ENCODE measurements at places on chromosomes 6 and 20.

DNA sequence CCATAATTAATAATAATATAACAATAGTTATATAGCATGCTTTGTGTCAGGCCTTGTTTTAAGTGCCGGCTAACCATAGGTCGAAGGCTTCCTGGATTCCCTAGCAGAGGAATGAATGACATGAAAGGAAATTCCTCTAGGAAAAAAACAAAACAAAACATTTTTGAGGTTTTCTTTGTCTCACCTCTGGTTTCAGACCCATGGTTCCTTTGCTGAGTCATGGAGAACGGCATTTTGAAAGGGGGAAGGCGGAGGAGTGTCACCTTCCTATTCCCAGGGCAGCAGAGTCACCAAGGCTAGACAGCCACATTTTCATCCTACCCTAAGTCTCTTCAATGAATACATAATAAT is 25.3 kb upstream of the CCND3 start:
- DNase-seq = no peak

DNA sequence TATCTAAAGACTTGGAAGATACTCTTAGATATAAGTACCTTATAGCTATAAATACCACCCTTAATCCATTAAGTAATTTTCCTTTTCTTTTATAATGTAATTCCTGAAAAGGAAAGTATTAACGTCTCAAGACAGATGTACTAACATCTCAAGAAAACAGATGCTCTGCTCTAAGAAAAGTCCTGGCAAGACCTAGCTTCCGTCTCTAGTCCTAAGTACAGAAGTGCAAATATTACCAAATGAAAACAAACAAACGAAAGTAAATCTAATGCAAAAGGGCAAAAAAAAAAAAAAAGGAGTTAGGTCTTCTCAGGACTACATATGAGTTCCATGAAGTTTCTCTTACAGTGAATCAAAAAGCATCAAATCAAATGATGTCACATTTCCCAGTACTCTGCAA is 106.8 kb upstream of the PDE10A start:
- no peak for DNase-seq

DNA sequence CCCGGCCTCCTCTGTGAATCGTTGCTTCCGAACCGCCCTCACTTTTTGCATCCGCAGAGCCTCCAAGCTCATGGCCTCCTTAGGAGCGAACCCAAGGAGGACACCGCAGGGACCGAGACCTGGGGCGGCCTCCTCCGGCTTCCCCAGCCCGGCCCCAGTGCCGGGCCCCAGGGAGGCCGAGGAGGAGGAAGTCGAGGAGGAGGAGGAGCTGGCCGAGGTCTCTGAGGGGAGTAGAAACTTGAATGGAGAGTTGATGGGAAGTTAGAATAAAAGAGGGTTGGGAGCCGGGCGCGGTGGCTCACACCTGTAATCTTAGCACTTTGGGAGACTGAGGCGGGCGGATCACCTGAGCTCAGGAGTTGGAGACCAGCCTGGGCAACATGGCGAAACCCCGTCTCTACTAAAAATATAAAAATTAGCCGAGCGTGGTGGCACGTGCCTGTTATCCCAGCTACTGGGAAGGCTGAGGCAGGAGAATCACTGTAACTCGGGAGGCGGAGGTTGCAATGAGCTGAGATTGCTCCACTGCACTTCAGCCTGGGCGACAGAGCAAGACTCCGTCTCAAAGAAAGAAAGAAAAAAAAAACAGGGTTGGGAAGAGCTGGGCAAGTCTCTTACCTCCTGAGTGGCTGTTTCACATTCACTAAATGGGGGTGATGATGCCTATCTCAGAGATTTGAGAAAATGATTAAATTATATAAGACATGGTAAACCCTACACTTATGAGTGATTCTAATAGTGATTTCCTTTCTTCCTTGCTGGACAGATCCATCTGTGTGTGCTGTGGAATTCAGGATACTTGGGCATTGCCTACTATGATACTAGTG is 805 bp downstream of the MSH5 start:
- no peak for DNase-seq

DNA sequence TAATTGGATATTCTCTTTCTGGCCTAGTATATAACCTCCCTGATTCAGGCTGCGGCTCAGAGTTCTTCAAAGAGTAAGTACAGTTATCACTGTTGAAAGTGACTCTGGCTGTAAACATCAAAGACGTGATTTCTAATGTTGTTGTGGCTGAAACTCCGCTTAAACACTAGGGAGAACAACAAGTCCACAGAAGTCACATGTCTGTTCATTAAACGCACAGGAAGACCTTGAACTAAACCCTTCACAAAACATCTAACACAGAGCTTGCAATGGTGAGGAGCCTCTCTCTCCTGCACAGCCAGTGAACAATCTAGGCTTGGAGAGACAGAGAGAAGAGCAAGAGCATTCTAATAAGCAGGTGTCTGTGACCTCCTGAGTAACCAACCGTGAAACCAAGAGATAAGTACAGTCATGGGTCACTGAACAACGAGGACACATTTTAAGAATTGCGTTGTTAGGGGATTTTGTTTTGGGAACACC is 249.3 kb downstream of the PRKN start:
- no peak for DNase-seq

DNA sequence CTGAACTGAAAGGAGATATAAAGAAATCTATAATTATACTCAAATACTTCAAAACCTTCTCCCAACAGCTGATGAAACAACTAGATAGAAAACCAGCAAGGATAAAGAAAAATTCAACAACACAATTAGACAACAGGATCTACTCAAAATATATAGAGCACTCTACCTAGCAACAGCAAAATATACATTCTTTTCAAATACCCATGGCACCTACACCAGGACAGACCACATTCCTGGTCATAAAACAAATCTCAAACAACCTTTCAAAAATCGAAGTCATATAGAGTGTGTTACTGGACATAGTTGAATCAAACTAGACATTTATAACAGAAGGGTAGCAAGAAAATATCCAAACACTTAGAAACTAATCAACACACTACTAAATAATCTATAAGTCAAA is 43.2 kb downstream of the RNF24 start:
- DNase-seq = no peak

GRCh38 chr6:150830439-150831165 is 34.9 kb upstream of the MTHFD1L start:
- DNase-seq = no peak

- DNase-seq = peak; percentile 58
Observed at GRCh38 chr20:1890469-1891262, 4.5 kb upstream of the SIRPA start.

DNA sequence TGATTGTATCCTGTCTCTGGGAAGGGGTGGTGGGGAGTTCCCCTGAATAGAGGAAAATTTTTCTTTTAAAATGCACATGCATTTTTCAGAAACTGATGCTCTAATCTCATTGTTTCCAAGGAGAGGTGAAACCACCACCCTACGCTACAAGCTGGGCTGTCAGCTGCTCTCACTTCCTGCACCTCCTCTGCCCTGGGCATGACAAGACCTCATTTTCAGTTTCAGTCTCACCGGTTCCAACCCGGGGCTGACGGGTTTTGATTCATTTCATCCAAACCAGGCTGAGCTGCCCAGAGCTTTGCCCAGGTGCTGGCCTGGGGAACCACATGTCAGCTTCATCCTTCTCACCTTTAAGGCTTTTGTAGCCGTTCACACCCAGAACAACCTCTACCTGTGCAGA is 99.7 kb downstream of the EYA2 start:
- DNase-seq = no peak

DNA sequence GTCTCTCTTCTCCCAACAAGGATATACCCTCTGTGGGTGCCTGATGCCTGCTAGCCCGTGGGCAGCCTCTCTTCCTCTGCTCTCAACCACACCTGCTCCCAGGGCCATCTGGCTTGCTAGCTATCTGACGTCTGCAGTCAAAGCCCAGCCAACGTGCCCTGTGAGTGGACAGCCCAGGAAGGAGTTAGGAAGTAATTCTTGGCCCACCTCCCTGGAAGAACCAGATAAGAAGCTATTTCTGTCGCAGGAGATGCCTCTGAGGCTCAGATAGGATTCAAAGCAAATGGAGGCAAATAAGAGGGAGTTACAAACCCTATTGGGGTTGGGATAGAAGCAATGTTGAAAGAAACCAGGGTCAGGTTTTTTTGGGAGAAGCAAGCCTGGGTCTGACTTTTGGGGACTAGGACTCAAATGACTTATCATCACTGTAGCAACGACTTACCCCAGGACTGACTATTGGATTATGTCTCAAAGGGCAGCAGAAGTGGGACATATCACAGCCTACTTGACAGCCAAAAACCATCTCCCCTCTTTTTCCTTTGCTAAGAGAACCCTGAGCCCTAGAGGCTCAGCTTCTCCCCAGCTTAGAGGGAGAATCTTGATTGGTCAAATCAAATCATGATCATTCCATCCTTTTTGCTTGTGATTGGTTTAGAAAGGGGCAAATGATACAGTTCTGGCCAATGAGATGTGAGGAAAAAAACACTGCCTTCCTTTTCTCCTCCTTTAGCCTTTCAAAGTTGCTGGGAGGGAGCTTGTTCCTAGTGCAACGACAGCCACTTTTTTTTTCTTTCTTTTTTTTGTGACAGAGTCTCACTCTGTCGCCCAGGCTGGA is 18.0 kb upstream of the CDK5RAP1 start:
- DNase-seq = no peak

GRCh38 chr20:30599990-30600389 is 657.5 kb upstream of the DEFB115 start:
- DNase-seq = no peak

GRCh38 chr6:153852481-153852880 is 186.6 kb upstream of the OPRM1 start:
- no peak for DNase-seq

GRCh38 chr6:98644063-98644462 is 190.3 kb upstream of the POU3F2 start:
- DNase-seq = no peak

DNA sequence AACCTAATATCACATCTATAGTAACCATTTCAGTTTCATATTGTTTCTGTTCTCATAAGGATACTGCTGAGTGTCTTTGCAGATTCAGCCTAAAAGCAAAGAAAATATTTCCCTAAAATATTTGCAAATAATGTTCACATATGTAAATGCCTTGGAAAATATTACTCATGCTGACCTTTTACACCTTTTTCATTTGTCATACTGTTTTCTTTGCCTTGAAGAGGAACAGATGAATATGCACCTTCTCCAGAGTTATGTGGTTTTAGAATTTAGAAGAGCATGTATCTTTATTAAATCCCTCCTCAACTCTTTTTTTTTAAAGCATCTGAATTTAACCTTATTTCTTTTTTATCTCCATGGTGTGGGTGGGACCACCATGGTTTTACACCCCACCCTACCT is 32.5 kb downstream of the NDUFAF5 start:
- DNase-seq = no peak

GRCh38 chr20:47456952-47457724 is 44.5 kb upstream of the NCOA3 start:
- DNase-seq = no peak

DNA sequence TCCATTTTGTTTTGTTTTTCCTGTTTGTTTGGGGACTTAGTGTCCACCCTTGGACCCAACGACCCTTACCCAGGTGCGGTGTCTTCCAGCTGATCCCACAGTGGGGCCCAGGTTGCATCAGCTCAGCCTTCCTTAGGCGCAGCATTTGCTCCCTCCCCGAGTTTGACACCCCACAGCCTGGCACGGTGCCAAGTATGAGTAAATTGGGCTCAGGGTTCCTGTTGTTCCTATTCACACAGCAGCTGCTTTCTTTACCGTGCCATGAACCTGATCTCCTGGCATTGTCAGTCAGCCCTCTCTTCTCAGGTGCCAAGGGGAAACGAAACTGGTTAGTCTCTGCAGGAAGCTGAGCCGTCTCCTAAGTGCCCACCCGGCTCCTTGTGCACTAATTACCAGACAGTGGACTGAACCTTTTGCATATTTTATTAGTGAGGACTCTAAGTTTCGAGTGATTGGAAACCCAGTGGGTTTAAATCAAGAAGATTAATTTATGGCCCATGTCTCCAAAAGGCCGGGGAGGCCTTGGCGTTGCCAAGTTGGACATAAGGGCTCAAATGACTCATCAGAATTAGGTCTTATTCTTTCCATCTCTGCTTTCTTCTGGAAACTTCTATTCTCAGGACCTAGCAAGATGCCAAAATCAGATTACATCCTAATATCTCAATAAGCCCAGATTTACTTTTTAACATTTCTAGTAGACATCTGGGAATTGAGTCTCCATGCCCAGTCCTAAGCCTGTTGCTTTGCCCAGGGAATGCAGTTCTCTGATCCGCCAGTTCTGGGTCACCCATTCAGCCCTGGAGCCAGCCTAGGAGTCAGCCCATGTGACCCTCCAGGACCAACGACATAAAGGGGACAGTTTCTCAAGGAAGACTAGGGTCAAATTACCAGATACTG is 68.8 kb downstream of the TSHZ2 start:
- DNase-seq = no peak

DNA sequence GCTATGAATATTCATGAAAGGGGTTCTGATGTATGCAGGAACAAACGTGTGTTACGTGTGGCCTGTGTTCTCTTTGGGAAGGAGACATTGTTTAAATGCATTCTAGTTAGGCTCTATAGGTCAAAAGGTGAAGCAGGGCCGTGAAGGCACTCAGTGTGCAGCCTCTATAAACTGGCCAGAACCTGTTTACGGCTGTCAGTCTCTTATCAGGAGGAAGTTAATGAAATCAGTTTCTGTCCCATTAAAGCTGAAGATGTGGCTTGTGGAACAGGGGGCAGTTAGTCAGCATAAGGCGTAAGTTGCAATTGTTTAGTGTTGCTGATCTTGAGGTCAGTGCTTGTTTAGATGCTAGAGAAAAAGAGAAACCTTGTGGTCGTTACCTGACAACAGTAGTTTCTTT is 111.5 kb upstream of the KCNG1 start:
- no peak for DNase-seq

- DNase-seq = no peak
Observed at GRCh38 chr6:153328194-153328593, 197.1 kb upstream of the RGS17 start.

DNA sequence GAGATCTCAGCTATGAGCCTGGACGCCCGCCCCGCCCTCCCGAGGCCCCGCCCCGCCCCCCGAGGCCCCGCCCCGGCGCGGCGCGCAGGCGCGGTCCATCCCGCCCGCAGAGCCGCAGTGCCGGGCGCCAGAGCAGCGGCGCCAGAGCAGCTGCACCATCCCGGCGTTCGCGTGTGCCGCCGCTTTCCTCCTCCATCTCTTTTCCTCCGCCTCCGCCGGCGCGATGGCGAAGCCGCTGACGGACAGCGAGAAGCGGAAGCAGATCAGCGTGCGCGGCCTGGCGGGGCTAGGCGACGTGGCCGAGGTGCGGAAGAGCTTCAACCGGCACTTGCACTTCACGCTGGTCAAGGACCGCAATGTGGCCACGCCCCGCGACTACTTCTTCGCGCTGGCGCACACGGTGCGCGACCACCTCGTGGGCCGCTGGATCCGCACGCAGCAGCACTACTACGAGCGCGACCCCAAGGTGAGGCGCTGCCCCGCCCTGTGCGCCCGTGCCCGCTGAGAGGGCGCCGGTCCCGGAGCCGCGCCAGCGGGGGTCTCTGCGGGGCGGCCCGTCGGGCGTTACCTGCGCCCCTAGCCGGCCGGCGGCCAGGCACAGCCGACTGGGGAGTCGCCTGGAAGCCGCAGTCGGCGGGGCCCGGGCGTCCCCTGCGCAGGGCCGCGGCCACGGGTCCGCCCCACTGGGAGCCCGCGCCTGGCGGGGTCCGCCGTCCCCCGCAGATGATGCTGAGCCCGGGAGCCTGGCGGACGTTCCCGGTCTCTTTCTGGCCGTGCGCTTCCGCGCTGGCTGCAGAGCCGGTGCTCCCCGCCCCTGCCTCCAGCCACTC is at the start of gene PYGB:
Gene PYGB, plus strand, starts transcription at position 130 of the 830 bp plus-strand sequence. Its CDS starts 94 bp downstream, at position 224.
- peak; percentile 40 for DNase-seq
